ENCODE measurements at places on chromosomes 1 and 21.

DNA sequence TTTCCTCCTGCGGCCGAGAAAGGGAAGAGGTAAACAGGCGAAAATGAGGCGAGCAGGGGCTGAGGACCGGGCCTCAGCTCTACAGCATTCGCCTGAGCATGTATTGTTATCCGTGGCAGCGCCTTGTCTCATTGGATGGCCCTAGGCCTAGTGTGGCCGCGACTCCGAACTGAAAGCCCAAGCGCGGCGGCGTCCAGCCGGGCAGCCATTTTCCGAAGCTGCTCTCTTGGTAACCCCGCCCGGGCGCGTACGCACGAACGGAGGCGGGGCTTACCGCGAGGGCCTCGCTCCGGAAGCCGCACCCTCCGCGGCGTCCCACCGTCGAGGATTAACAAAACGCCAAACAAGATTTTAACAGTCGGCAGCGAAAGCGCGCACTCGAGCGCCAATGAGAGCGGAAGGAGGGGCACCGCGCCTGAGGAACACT, 797 bp upstream of the USP1 start:
- peak overlapping the region; percentile 96 for H3K4me3 ChIP-seq
- peak; percentile 96 for DNase-seq
- H3K4me1 ChIP-seq, result peaks cover 10% of the 10 kb centered on the region
- H3K27ac ChIP-seq, result peak overlapping the region; percentile 97
- H3K36me3 ChIP-seq, result no peaks in the 10 kb centered on the region
- peaks cover 9% of the 10 kb centered on the region for H3K27me3 ChIP-seq

GRCh38 chr1:199123615-199124014, 484.8 kb downstream of the PTPRC start:
- no peak overlapping the region for H3K27ac ChIP-seq
- DNase-seq, result no peak
- H3K4me3 ChIP-seq, result no peak overlapping the region
- no peaks in the 10 kb centered on the region for H3K4me1 ChIP-seq
- no peaks in the 10 kb centered on the region for H3K36me3 ChIP-seq

GRCh38 chr1:17250601-17251000, 1.7 kb downstream of the PADI3 start:
- peaks cover 6% of the 10 kb centered on the region for H3K27me3 ChIP-seq
- no peaks in the 10 kb centered on the region for H3K4me1 ChIP-seq
- no peak overlapping the region for H3K4me3 ChIP-seq
- DNase-seq, result no peak

GRCh38 chr21:18245464-18245967, 883 bp downstream of the CHODL start:
- peaks cover 4% of the 10 kb centered on the region for H3K4me1 ChIP-seq
- no peaks in the 10 kb centered on the region for H3K36me3 ChIP-seq

DNA sequence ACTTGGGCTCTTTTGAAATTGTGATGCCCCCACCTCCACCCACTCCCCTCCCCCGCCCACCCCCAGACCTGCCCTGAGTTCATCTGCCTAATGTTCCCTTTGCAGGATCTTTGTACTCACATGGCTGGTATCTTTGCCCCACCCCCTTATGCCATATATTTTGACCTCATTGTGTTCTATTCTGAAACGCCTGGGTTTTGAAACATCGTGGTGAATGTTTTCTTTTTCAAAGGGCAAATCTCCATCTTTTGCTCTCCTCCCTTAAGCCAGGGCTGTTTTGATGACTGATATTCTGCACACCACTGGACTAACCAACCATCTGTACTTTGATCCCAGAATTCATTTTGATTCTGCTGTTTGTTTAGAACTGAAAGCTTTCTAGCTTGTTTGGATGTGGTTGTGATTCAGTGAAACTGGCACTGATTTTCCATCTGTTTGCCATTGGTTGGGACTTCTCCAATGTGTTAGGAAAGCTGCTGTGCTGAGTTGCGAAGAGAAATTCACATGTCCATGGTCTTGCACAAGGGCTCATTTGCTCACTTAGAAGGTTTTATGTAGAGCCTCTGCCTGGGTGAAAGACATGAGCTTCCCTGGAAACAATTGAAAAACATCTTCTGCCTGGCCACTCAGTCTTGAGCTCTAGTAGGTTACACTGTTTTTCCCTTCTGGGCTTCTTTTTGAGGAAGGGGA, 16.5 kb downstream of the SMAP2 start:
- no peak overlapping the region for H3K4me3 ChIP-seq
- H3K4me1 ChIP-seq, result no peaks in the 10 kb centered on the region
- H3K27me3 ChIP-seq, result peaks cover 2% of the 10 kb centered on the region
- no peak overlapping the region for H3K27ac ChIP-seq
- H3K36me3 ChIP-seq, result no peaks in the 10 kb centered on the region
- no peak for DNase-seq

DNA sequence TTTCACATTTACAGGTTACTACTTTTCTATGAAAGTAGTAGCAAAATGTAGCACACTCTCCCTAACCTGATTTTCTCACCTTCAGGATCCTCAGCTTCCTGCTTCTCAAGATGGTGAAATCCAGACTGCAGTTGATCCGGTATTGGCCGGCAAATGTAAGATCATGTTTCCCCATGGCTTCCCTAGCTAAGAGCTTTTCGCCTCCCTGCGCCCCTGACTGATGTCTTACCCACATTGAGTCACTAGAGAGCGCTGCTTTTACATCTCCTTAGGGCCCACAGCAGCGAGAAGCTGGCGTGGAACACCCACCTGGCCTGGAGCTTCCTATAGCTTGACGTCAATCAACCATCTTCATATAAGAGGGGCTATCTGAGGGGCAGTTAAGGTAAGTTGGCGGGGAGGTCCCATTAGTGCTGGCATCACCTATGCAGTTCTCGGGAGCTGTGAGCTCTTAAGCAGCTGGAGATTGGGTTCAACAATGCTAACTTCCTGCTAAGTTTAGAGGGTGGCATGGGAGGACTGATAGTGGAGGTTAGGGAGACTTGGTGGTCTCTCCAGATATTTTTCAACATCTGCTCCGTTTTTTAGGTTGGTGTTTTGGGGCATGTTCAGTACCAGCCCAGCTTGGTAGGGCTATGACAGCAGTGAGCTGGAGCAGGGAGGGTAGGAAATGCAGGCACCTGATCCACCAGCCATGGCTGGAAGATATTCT, 5.5 kb downstream of the PTPN7 start:
- peaks cover 6% of the 10 kb centered on the region for H3K27me3 ChIP-seq
- DNase-seq, result peak; percentile 60
- H3K36me3 ChIP-seq, result no peaks in the 10 kb centered on the region
- peaks cover 4% of the 10 kb centered on the region for H3K4me1 ChIP-seq
- H3K4me3 ChIP-seq, result no peak overlapping the region
- peak overlapping the region; percentile 39 for H3K27ac ChIP-seq

DNA sequence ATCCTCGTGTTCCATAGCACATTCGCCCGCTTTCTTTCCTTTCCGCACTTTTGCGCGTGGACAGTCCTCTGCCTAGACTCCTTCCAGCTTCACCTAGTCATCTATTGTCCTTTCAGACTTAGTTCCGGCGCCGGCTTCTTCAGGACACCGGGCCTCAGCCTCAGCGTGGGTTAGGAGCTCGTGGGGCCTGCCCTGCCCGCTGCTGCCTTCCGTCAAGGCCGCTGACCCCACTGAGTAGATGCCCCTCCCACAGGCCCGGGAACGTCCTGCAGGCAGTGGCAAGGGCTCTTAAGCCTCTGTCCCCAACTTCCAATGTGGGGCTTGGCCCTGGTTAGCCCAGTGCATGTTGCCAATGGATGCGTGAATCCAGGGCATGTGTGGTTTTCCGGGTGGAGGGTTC, 11.4 kb downstream of the DMRTB1 start:
- no peak overlapping the region for H3K27ac ChIP-seq
- peaks cover 4% of the 10 kb centered on the region for H3K27me3 ChIP-seq
- H3K36me3 ChIP-seq, result no peaks in the 10 kb centered on the region
- no peak overlapping the region for H3K4me3 ChIP-seq

- peak overlapping the region; percentile 64 for H3K27ac ChIP-seq
- peak; percentile 55 for DNase-seq
- peaks cover 12% of the 10 kb centered on the region for H3K27me3 ChIP-seq
- H3K4me3 ChIP-seq, result peak overlapping the region; percentile 88
- peaks cover 7% of the 10 kb centered on the region for H3K36me3 ChIP-seq
Observed at GRCh38 chr1:1407636-1408318, 684 bp upstream of the MRPL20 start.

DNA sequence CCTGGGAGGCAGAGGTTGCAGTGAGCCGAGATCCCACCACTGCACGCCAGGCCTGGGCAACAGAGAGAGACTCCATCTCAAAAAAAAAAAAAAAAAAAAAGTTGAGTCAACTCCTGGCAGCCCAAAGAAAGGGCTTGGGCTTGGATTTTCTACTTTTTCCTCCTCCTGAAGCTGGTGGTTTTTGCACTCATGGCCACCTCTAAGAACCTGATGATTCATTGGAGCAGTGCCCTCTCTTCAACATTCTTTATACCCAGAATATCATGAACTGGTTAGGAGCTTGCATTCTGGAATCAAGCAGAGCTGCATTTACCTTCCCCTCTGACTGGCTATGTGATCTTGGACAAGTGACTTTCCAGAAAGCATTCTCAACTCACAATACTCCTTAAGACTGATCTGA, 3.5 kb upstream of the ACTA1 start:
- no peak overlapping the region for H3K27ac ChIP-seq
- no peak overlapping the region for H3K4me3 ChIP-seq
- no peak for DNase-seq
- peaks cover 4% of the 10 kb centered on the region for H3K27me3 ChIP-seq
- peaks cover 15% of the 10 kb centered on the region for H3K4me1 ChIP-seq
- H3K36me3 ChIP-seq, result no peaks in the 10 kb centered on the region

Measured in glutamatergic neuron (in vitro differentiated cells).